Naive thymus-derived CD8-positive, alpha-beta T cell (primary cell): ENCODE measurements at places on chromosomes 12 and 14. TPM values are rescaled to one million over a fixed set of nuclear protein-coding genes. Genes with fewer than 3 reads are reported as not detected.

DNA sequence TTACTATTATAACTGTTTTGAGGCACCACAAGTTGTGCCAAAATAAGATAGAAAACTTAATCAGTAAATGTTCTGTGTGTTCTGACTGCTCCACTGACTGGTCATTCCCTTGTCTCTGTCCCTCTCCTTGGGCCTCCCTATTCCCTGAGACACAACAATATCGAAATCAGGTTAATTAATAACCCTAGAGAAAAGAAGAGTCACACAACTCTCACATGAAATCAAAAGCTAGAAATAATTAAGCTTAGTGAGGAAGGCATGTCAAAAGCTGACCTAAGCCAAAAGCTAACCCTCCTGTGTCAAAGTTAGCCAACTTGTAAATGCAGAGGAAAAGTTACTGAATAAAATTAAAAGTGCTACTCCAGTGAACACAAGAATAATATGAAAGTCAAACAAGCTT, 53.8 kb upstream of the CCDC196 start:
- H3K4me1 ChIP-seq: no peaks in the 10 kb centered on the region
- peaks cover 15% of the 10 kb centered on the region for H3K36me3 ChIP-seq
- no peak overlapping the region for H3K4me3 ChIP-seq
- no peak for DNase-seq
- H3K27ac ChIP-seq: no peak overlapping the region
- H3K27me3 ChIP-seq: no peaks in the 10 kb centered on the region

GRCh38 chr12:54301428-54302048, 723 bp upstream of the NFE2 start:
- no peak overlapping the region for H3K27ac ChIP-seq
- no peaks in the 10 kb centered on the region for H3K36me3 ChIP-seq
- peaks cover 26% of the 10 kb centered on the region for H3K4me1 ChIP-seq
- H3K27me3 ChIP-seq: peaks cover 38% of the 10 kb centered on the region
- DNase-seq: no peak

DNA sequence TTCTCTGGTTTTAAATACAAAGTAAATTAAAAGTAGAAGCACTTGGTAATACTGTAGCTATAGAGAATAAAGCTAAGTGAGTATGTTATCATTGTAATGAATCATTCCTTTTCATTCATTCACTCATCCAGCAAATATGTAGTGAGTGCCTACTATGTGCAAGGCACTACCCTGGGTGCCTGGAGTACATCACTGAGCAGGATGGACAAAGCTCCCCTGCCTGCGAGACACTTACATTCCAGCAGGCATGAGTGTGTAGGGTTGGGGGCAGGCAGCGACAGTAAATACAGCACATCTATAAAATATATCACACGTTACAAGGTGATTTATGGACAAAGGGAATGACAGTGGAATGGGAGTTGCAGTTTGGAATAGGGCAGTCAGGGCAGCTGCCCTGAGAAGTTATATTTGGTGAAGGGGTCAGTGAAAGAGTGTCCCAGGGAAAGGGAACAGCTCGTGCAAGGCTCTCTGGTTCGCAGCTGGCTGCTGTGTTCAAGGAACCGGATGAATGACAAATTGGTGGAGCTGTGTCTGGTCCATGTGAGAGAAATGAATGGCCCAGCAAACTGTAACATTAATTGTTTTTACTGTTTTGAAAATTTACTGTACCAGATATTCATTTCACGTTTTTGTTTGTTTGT, 159.6 kb downstream of the CRADD start:
- no peaks in the 10 kb centered on the region for H3K27me3 ChIP-seq
- DNase-seq: no peak
- peaks cover 9% of the 10 kb centered on the region for H3K36me3 ChIP-seq

DNA sequence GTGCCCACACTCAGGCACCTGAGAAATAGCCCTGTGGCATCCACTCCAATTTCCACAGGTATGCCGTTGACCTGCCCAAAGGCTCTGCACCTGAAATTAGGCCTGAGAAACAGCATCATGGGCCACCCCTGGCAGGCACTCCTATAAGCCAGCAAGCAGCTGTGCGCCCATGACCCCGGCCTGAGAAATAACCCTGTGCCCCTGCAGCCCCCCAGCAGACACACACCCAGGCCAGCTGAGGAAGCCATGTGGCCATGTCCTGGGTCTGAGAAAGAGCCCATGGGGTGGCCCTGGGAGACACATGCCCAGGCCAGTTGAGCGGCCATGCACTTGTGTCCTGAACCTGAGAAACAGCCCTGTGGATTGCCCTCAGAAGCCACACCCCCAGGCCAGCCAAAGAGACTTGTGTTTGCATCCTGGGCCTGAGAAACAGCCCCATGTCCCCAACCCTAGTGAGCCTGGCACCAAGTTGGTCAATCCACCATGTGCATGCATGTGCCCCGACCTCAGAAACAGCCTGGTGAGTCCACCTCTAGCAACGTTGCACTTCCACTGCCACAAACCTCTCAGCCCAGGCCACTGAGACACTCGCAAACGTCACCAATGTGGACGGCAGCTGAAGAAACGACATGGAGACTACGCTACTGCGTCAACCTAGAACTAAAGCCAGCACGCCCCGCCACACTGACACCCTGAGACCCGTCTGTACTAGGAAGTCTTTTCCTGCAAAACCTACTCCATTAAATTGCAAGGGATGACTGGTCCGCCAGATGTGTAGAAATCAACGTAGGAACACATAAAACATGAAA, 411.9 kb downstream of the TMEM121 start:
- H3K27ac ChIP-seq: no peak overlapping the region
- H3K36me3 ChIP-seq: peaks cover 27% of the 10 kb centered on the region
- H3K27me3 ChIP-seq: peaks cover 3% of the 10 kb centered on the region
- no peak overlapping the region for H3K4me3 ChIP-seq
- DNase-seq: peak; percentile 13

DNA sequence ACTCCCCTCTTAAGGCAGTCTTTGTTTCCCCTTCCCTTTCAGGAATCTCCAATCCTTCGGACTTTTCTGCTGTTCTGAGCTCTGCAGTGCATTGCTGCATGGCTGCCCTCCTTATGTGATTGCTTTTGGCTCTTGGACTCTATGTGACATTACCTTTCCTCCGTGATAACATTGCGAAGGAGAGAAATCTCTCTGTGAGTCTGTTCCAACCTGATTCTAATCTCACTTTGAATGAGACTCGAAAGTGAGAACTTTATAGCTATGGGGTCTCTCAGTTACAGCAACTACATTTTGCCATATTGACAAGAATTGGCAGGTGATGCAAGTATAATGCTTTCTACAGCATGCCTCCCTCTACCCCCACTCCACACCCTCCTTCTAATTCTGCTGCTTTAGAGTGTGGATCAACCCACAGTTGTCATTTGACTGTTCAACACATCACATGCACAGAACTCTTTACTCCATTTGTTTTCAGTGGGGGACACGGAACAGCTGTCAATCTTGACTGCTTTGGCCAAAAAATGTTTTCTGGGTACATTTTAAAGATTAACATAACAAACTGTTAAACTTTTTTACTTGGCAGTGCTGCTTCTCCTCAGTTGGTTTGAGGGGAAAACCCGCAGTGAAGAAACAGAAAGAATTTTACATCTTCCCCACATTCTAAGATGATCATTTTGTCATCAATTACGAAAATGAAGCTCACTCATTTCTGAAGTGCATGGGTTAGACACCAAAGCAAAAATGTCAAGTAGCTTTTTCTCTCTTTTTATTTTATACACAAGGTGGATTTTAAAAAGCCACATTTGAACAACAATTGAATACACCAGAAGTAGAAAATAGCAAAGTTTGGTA, 125.5 kb upstream of the RMST start:
- no peaks in the 10 kb centered on the region for H3K4me1 ChIP-seq
- no peak for DNase-seq
- no peaks in the 10 kb centered on the region for H3K36me3 ChIP-seq
- H3K27ac ChIP-seq: no peak overlapping the region

DNA sequence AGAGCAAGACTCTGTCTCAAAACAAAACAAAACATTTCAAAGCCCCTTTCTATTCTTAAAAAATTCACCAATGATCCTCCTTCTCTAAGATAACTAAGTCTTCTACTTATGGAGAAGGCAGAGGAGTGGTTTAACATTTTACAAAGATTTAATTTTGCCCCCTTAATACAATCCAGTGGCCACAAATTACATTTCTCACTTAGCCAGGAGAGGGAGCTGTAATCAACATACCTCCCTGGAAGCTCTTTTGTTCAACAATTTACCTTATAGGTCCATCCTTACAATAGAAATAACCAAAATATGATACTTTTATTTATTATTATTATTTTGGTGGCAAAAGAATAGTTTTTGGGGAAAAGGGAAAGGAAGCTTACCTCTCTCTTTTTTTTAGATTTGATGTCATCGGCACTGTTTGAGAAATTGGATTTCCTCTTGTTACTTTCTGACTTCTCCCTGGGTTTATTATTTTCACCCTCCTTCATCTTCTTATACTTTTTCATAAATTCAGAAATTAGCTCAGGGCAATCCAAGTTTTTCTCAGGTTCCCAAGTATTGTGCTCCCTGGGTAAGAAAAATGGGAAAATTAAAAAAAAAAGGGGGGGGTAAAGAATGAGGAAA, 28.1 kb downstream of the CBX5 start:
- H3K4me1 ChIP-seq: peaks cover 17% of the 10 kb centered on the region
- H3K27ac ChIP-seq: no peak overlapping the region
- DNase-seq: peak; percentile 30
- no peak overlapping the region for H3K4me3 ChIP-seq
- H3K27me3 ChIP-seq: no peaks in the 10 kb centered on the region

- H3K36me3 ChIP-seq: peaks cover 10% of the 10 kb centered on the region
- DNase-seq: no peak
- H3K4me3 ChIP-seq: no peak overlapping the region
- H3K27me3 ChIP-seq: no peaks in the 10 kb centered on the region
Measured at GRCh38 chr14:72744416-72745120, 149.3 kb downstream of the DPF3 start.

- no peak overlapping the region for H3K4me3 ChIP-seq
- no peaks in the 10 kb centered on the region for H3K36me3 ChIP-seq
- H3K27me3 ChIP-seq: peaks cover 58% of the 10 kb centered on the region
- H3K4me1 ChIP-seq: peaks cover 2% of the 10 kb centered on the region
Measured at GRCh38 chr12:99981639-99982190, 3.0 kb downstream of the ANKS1B start.

DNA sequence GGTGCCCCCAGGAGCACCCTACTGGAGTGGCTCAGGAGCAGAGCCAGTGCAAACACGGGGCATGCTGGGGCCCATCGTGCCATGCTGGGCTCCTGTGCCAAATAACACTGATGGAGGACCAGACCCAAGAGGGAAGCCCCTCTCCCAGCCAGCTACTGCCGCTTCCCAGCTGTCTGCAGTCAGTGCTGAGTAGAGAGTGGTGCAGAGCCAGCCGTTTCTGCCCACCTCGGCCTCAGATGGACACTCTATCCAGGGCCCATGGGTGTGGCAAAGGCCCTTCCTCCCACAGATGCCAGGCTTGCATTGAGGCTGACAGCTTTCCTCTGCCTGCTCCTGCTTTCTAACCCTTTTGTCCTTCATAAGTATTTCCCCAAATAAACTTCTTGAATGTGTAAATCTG, 13.2 kb downstream of the CLBA1 start:
- no peaks in the 10 kb centered on the region for H3K36me3 ChIP-seq
- no peaks in the 10 kb centered on the region for H3K4me1 ChIP-seq
- no peak for DNase-seq
- no peak overlapping the region for H3K4me3 ChIP-seq
- no peaks in the 10 kb centered on the region for H3K27me3 ChIP-seq
- H3K27ac ChIP-seq: no peak overlapping the region

DNA sequence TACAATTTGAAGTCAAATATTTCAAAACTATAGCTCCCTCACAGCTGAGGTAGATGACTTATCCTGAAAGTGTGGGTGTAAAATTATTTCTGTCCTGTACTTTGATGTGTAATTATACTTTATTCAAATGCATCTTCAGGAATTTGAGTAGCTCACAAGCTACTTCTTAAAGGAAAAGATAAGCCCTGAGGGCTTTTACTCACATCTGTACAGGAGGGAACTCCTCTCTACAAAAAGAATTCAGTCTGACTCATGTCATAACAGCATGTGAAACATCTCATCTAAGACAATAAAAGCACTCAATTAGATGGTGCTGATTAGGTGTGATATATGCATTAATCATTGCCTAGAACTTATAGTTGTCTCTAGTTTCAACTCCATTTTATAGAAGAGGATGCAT, 452.0 kb downstream of the PRKD1 start:
- DNase-seq: no peak
- H3K27me3 ChIP-seq: no peaks in the 10 kb centered on the region

DNA sequence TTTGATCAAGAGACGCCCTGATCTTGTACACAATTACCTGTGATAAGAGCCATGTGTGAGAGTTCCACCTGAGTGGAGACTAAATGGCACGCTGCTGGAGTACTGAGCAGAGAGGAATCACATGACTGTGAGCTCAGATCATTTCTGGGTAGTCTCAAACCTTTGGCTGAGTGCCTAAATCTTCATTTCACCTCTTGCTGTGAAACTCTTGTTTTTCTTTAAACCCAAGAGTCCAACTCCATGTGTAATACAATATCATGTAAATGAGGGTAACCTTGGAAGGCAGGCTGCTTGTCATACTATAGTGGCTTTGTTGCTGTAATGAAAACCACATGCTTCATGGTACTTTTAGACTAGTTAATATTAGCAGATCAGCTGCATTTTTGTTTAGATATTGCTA, 156.9 kb downstream of the CAND1 start:
- H3K4me1 ChIP-seq: peaks cover 10% of the 10 kb centered on the region
- H3K4me3 ChIP-seq: no peak overlapping the region

DNA sequence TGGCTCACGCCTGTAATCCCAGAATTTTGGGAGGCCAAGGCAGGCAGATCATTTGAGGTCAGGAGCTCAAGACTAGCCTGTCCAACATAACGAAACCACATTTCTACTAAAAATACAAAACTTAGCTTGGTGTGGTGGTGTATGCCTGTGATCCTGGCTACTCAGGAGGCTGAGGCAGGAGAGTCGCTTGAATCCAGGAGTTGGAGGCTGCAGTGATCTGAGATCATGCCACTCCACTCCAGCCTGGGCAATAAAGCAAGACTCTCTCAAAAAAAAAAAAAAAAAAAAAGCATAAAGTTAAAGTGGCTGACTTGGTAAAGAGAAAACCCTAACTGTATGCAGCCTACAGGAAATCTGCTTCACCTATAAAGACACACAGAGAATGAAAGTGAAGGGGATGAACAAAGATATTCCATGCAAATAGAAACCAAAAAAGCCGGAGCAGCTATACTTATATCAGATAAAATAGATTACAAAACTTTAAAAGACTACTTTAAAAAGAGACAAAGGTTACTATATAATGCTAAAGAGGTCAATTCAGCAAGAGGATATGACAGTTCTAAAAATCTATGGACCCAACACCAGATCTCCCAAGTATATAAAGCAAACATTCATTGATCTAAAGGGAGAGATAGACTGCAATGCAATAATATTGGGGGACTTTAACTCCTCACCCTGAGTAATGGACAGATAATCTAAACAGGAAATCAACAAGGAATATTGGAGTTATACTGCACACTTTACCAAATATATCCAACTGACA, 4.1 kb downstream of the CLEC2B start:
- H3K4me3 ChIP-seq: peak overlapping the region; percentile 87
- H3K27ac ChIP-seq: peak overlapping the region; percentile 88
- no peak for DNase-seq
- no peaks in the 10 kb centered on the region for H3K27me3 ChIP-seq
- H3K4me1 ChIP-seq: peaks cover 29% of the 10 kb centered on the region

Gene PLD4
- total RNA-seq: 2.2 TPM

Gene GIT2
- total RNA-seq: 99.0 TPM

Gene KCNC2
- not detected for total RNA-seq

Gene ABCD4
- 116 TPM for total RNA-seq
